D721Med (cell line): ENCODE measurements at places on chromosomes 2 and 18.

GRCh38 chr2:226625946-226626345, 173.7 kb downstream of the IRS1 start:
- DNase-seq: no peak

DNA sequence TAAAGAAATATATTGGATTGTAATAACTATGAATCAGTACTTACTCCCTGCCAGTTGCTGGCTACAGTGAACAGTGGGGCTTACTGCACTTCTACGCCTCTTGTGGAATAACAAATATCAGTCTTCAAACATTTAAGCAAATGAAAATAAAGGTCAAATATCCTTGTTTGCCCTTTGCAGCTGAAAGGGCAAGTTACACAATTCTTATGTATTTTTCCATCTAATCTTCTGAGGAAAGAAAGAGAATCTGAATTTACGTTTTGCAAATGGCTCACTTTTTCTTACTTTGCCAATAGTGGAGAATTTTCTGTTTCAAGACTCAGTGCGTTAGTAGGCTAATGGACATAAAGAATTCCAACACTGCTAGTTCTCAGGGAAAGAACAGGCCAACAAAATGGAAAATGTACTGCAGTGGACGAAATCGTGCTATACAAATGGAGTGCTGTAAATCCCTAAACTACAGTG, 157.2 kb upstream of the TMEM200C start:
- DNase-seq: no peak

- no peak for DNase-seq
Observed at GRCh38 chr2:23617167-23617810, 232.3 kb downstream of the KLHL29 start.

DNA sequence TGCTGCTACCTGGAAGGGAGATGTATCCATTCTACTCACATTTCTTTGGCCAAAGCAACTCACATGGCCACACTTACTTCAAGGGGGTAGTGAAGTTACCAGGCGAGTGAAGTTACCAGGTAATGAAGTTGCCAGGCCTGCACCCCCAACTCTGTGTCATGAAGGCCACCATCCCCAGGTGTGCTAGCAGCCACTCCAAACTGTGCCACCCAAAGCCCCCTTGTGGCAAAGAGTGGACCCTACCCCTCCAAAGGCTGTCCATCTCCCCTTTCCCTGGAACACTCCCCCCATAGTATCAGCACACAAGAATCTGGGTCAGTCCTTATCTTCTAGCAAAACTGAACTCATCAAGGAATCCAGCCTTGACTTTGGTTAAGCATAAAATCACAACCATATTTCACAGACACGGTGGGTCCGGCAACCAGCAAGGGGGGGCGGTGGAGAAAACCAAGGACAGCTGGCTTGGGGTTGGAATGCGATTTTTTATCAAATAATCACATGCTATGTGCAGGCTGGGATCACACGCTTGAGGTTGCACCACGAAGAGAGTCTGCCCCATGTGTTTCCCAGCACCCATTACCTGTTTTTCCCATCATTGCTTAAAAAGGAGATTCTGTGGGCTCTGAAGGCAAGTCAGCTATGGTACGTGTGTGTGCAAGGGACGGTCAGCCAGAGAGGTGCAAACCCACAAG, 60.9 kb downstream of the ZFP36L2 start:
- no peak for DNase-seq

DNA sequence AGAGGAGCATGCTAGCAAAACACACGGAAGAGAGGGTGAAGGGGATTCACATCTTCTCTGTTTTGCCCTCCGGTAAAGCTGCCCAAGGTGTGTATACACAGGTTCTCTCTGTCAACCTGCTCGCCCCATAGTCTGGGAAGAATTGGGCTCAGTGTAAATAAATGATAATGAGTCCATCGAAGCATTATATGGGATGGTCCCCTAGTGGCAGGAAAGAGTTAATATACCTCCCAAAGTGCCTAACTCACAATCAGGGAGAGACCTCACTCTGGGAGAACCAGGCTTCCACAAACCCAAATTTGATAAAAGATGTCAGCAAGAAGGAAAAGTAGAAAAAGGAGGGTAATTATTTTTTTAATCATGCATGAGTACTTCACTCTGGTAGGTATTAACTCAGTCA, 262.2 kb upstream of the ZNF521 start:
- DNase-seq: no peak

DNA sequence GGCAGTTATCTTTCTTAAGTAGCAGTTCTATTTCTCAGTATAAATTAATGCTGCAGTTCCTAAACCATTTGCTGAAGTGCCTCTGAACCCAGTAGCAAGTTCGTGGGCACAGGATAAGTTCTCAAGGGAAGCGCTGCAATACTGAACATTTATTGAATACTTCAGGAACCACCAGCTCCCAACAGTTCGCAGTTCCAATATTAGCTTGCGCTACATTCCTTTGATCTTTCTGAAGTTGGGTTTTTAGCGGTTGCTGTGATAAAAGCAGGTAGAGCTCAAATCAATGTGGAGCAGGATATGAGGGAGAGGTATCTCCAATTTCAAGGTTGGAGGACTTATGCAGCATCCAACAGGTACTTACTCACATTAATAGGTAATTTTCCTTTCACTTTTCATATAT, 33.7 kb downstream of the PDCL3 start:
- DNase-seq: no peak

GRCh38 chr2:5070257-5070656, 621.9 kb upstream of the SOX11 start:
- DNase-seq: no peak

- DNase-seq: no peak
Observed at GRCh38 chr2:204112084-204112770, 175.7 kb downstream of the ICOS start.

DNA sequence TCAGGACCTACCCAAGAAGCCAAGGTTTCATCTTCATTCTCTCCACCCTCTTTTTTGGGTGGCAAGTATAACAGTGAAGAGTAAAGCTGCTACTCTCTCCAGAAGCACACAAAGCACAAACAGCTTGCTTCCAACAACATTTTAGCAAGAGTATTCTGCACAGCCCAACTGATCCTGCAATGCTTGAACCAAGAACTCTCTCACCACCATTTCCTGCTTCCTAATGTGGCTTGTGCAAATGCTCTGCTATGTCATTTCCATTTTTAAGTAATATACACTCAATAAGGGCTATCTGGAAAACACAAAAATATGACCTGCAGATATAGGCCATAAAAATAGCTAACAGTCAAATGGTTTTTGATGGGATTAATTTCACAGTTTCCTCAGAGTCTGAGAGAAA, 24.1 kb upstream of the IHH start:
- no peak for DNase-seq

- no peak for DNase-seq
Observed at GRCh38 chr2:37469126-37469525, 124.7 kb downstream of the QPCT start.

DNA sequence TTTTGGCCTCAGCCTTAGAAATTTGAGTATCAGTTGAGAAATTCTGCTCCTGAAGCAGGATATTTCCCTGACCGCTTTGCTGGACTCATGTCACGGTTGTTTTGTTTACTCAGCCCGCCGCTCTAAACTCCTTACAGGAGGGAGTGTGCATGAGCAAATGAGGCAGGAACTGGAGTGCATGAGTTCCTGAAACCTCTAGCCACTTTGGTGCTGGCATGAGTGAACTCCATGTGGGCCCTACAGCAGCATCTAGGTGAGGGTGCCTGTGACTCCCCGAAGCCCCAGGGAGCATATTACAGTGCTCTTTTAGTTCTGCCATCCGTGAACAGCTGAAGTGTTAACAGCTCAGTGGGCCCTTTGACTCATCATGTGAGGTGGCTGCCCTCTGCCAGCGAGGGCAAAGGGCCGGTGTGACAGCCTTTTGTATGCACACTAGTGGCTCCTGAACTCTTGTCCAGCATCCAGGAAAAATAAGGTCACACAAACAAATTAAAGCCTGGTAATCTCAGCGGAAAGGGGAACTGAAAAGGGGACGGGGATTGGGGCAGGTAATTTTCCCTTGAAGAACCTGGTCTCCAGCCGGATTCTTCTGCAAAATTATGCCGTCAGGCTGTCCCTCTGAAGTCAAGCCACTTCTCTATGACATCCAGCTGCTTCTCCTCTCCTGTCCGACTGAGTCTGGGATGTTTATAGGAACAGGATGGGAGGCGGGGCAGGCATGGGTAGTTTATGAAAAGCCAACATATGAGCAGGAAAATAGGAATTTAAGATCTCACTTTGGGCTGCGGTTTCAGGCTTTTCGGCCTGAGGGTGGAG, 1668.7 kb downstream of the SUCLG1 start:
- no peak for DNase-seq

DNA sequence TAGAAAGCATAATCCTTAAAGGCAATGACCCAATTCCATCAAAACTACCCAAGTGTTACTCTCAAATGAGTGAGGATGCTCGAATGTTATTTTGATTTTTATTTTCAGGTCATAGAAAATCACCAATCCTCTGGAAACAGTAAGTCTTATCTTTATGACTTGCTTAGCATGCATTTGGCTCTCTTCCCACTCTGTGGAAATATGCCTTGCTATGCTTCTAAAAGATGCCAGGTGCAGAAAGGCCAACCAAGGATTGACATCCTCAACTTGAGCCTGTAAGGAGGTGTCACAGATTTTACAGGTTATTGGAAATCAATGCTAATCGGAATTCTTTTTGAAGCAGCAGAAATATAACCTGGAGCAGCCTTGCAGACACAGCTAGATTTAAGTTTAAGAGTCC, 543.9 kb upstream of the LINC00305 start:
- no peak for DNase-seq

- no peak for DNase-seq
Observed at GRCh38 chr2:196263181-196263747, 91.9 kb upstream of the STK17B start.

DNA sequence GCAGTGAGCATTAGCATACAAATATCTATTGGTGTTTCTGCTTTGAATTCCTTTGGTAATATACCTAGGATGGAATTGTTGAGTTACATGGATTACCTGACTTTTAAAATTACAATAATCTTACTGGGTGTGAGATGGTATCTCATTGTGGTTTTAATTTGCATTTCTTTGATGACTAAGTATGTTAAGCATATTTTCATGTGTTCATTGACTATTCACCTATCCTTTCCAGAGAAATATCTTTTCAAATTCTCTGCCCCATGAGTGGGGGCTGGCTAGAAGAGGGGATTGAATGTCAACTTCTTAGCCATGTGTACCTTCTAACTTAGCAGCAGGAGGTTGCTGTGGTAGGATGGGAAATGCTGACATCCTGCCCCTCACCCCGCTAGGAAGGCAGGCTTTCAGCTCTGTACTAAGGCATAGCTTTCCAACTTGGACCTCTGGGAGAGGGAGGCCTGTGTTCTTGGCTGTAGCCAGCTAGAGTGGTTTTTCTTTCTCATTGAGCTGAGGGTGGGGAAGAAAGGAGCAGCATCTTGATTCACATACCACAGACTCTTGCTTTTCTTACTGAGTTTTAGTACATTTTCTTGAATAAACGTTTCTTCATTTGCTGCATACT, 63.3 kb upstream of the TTC27 start:
- no peak for DNase-seq

GRCh38 chr2:101775636-101776035, 78.1 kb downstream of the MAP4K4 start:
- DNase-seq: no peak

- no peak for DNase-seq
Observed at GRCh38 chr18:42436222-42436765, 481.3 kb downstream of the PIK3C3 start.

- no peak for DNase-seq
Observed at GRCh38 chr2:232315049-232315922, 63.3 kb upstream of the ALPP start.

- no peak for DNase-seq
Observed at GRCh38 chr2:43885132-43885632, 46.4 kb downstream of the ABCG8 start.

GRCh38 chr2:105294046-105294445, 35.5 kb downstream of the TGFBRAP1 start:
- DNase-seq: no peak

DNA sequence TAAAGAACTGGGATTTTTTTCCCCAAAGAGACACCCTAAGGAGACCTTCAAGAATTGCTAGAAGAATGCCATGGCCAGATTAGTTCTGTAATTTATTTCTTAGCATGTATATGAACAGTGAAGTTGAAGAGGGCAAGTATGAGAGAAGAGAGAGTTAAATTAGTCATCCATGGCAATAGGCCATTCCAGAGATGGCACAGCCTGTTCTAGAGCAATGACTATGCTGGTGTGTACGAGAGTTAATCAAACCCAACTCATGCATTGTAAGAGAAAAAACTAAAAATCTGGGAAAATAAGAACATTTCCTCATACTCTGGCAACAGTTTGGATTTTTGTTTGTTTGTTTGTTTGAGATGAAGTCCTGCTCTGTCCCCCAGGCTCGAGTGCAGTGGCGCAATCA, 112.1 kb upstream of the PIK3C3 start:
- DNase-seq: no peak
